ENCODE measurements at places on chromosomes 4 and X.

DNA sequence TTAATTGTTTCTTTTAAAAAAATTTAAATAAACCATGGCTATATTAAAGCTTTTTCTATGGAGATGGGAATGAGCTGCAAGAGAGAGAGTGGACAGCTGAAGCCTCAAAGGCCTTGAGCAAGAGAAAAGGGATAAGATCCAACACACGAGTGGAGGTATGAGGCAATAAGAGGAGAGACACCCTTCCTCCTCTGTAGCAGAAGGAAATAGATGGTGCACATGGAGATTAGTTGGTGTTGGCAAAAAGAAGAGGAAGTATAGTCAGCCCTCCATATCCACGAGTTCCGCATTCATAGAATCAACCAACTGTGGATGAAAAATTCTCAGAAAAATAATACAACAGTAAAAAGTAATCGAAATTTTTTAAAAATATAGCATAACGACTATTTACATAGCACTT lies 3.2 kb downstream of the CXorf38 start:
- no peak for DNase-seq

DNA sequence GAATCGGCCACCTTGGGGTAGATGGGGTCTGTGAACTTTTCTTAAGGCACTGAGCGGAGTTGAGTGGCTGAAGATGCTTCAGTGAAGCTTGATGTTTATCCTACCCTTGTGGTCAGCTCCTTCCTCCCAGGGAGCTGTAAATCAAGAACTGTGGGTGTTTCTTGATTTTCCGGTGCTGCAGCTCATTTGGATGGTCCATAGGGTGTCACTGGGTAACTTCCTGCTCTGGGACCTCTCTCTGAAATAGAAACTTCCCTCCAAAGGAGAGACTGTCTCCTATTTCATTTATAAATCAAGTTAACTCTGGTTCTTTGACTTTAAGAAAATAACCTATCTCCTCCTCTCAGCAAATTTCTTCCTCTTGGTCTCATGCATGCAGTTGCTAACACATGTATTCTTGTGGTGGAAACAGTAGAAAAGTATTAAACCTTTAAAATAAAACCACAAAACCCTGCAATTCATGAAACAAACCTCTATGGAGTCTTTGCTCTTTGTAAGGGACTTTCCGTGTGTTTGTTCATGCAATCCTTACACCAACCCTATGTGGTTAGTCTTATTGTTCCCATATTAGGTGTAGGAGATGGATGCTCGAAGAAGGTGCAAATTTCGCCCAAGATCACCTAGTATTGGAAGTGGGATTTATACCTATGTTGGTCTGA lies 110.3 kb downstream of the SHROOM3 start:
- DNase-seq, result no peak

GRCh38 chr4:123593655-123594054 lies 197.1 kb downstream of the SPRY1 start:
- DNase-seq, result no peak

- DNase-seq, result no peak
Measured at GRCh38 chr4:110878956-110879355, 256.1 kb upstream of the PITX2 start.

Measured in T-helper 22 cell (primary cell).